ENCODE measurements at places on chromosomes 5 and 9.

GRCh38 chr9:104177676-104178075, 83.6 kb downstream of the SMC2 start:
- no peak for DNase-seq

DNA sequence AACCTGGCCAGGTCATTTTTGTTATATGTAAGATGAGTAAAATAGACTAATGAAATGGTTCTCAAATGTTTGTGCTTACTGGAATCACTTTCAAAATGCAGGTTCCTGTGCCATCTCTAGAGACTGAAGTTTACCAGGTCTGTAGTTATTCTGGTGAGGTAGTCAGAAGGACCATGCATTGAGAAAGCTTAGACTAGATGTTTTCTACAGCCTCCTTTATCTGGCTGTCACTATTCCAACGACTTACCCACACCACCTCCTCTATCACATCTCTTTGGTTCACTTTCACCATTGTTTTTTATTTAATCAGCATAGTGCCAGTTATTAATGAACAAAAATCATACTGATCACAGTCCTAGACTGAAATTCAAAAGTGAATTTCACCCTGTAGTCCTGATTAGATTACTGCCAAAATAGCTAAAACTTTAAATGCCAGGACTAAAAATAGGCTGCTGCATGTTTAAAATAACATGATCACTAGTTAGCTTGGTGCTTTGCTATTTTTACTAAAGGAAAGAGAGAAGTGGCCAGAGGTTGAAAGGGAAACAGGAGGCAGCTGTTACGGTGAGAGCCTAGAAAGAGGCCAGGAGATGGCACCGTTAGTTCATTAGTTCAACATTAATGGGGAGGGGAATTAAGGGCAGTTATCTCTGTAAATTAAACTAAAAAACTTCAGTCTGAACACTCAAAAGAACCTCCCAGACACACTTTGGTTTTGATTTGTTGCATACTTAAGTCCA, 13.9 kb upstream of the FNIP1 start:
- DNase-seq = no peak

DNA sequence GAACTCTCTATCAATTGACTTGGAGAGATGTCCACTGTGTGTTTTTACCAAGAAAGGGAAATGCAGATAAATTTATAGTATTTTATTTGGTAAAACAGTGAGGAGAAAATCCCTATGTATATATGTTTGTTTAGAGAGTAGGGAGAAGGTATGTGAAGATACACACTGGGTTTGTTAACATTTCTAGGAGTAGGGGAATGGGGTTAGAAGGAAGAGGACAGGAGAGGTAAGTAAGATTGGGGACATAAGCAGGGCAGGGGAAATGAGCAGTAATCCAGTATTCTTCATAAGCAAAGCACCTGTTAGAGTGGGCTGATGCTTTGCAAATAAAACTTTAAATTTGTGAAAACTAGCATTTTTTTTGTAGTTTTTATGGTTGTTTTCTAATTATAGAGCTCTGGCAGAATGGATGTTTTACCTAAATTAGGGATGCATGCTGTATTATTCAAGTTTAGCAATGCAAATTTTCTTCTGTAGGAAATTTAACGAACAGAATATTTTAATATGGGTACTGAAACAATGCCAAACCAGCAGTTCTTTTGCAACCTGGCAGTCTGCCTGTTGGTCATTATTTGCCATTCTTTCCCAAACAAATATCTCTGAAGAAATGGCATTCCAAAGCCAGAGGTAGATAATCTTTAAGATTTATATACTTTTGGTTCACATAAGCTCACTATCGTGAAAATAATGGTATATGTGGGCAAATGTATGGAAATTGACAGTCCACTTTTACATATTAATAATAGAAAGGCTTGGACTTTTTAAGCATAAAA, 19.4 kb upstream of the DCP2 start:
- DNase-seq = no peak

GRCh38 chr5:66252849-66253248, 108.7 kb downstream of the SREK1 start:
- DNase-seq = no peak

DNA sequence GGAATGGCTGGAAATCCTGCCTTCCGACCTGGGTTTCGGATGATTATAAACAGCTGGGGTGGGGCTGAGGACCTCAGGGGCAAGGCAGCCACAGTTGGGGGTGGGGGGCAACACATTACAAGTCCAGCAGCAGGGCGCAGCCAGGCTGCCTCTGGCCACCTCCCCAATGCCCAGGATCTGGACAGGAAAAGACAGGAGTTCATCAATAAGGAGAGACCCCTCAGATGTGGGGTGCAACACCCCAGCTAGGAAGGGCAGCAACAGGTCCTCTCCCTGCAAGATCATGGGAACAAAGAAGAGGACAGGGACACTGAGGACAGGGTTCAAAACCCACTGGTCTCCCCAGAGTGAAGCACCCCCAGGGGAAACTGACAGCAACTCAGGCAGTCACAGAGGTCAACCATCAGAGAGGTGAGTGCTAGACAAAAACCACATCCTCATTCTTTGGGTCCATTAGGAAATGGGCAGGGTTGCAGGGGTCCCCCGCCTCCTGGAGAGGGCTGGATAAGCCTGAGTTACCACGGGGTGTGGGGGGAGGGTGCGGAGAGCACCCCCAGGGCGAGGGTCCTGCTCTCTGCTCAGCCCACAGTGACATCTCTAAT, 33.5 kb downstream of the SEMA4D start:
- peak; percentile 23 for DNase-seq

- no peak for DNase-seq
Observed at GRCh38 chr9:20135119-20135697, 346.4 kb upstream of the SLC24A2 start.

Measured in activated B cell treated with CpG ODN at 0.5 μM for 24 hours (primary cell).